IPS DF 6.9 (cell line): ENCODE measurements at places on chromosomes 12 and 14.

GRCh38 chr12:13154831-13155230 is 41.7 kb upstream of the EMP1 start:
- DNase-seq: no peak

DNA sequence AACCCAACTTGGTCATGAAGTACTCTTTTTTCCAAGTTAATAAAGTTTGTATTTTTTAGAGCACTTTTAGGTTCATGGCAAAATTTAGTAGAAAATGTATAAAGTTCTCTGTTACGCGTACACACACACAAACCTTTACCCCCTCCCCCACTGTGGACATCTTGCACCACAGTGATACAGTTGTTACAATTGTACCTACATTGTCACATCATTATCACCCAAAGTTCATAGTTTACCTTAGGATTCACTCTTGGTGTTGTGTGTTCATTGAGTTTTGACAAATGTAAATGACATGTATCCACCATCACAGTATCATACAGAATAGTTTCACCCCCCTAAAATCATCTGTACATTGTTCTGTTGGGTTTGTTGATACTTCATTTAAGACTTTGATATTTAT is 23.9 kb downstream of the PLEKHA5 start:
- no peak for DNase-seq

DNA sequence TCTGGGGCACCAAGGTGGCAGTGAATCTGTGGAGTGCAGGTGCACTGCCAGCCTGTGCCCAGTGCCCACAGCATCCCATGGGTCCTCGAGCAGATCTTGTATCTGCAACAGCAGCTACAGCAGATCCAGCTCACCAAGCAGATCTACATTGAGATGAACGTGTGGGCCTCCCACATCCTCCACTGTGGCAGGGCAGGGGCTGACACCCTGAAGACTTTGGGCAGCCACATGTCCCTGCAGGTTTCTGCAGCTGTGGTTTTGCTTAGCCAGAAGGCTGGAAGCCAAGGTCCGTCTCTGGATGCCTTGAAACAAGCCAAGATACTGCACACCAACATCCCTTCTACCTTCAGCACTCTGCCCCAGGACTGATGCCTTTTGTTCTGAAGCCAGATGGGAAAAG is 338.8 kb upstream of the OR4E1 start:
- no peak for DNase-seq

DNA sequence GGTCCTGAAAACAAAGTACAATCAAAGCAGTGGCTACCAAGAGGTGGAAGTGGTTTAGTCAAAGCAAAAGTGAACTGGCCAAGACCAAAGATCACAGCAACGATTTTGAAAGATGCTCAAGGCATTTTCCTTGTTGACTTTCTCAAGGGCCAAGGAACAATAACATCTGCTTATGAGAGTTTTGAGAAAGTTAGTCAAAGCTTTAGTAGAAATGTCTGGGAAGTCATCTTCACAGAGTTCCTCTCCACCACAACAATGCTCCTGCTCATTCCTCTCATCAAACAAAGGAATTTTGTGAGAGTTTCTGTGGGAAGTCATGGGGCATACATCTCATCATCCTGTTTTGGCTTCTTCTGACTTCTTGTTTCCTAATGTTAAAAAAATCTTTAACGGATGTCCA is 80.1 kb downstream of the PLEKHA5 start:
- no peak for DNase-seq

- no peak for DNase-seq
Measured at GRCh38 chr14:51201890-51202289, 38.2 kb upstream of the TMX1 start.

GRCh38 chr14:53814392-53814791 is 142.2 kb downstream of the BMP4 start:
- no peak for DNase-seq

DNA sequence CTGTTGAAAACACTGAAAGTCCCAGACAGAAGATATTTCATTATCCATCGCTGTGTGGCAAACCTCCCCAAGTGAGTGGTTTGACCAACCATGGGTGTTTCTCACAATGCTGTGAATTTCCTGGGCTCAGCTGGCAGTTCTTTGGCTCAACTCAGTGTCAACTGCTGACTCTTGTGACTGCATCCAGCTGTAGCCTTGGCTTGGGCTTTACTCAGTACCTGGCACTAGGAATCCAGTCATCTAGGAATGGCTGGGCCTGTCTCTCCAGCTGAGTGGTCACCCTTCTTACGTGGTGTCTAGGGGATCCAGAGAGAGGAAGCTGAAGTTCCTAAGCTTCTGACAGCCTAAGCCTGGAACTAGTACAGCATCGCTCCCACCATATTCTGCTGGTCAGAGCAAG is 80.7 kb upstream of the PSMC1 start:
- no peak for DNase-seq

- peak; percentile 55 for DNase-seq
Measured at GRCh38 chr12:119060847-119061796, 79.8 kb downstream of the SRRM4 start.

- no peak for DNase-seq
Measured at GRCh38 chr14:95292660-95293425, 26.9 kb downstream of the CLMN start.

- DNase-seq: no peak
Measured at GRCh38 chr12:24596768-24597388, 352.0 kb downstream of the BCAT1 start.

DNA sequence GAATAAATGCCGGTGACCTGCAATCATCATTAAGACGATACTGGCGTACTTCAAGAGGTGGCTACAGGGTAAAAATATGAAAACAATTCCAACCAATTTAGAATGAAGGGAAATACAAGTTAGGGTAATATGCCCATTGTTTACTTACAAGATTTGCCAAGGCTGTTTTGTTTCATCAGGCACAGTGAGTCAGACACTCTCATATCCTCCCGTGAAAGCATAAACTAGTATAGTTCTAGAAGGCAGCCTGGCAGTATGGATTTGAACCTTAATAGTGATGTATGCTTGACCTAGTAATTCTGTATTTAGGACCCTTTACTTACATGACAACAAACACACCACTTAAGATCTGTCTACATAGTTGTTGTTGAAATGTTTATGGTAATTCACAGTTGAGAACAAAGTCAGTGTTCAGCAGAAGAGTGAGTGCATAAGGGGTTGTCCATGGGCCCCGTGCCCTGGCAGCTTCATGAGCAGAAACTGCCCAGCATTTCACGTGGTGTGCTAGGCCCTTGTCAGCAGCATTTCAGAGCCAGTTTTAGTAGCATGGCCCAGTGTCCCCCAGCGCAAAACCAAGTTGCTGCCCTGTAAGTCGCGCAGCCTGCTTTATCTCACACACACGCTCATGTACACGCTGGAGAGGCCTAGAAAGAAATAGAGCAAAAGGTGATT is 80.8 kb downstream of the EP400 start:
- no peak for DNase-seq

GRCh38 chr12:95836185-95836609 is 22.6 kb upstream of the SNRPF start:
- no peak for DNase-seq

- DNase-seq: no peak
Measured at GRCh38 chr14:53378142-53378541, 225.0 kb upstream of the DDHD1 start.

- DNase-seq: no peak
Measured at GRCh38 chr12:77377116-77377515, 311.7 kb upstream of the E2F7 start.

DNA sequence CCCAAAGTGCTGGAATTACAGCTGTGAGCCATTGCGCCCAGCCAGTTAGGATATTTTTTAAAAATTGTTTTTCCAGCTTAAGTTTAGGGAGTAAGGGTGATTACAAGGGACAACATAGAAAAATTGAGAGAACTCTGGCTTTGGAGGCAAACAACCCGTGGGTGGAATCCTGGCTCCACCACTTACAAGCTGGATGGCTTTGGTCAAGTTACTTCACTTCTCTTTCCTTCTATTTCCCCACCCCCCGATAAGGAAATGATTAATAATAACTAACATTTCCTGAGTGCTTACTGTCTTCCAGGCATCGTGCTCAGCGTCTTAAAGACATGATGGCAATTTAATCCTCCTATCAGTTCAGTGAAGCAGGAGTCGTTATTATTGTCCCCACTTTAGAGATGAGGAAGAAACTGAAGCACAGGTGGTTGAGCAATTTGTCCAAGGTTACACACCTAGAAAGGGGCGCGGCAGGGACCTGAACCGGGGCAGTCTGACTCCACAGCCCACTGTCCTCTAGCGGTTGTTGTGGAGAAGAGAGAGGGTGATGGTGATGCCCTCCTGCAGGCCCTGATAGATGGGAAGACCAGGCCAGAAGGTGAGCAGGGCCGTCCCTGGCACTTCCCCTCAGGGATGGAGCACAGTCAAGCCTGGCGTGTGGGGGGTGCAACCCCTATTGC is 16.7 kb upstream of the FAIM2 start:
- no peak for DNase-seq

- no peak for DNase-seq
Measured at GRCh38 chr12:101714877-101715444, 17.5 kb downstream of the CHPT1 start.
